ENCODE measurements at places on chromosomes 3 and 15.

DNA sequence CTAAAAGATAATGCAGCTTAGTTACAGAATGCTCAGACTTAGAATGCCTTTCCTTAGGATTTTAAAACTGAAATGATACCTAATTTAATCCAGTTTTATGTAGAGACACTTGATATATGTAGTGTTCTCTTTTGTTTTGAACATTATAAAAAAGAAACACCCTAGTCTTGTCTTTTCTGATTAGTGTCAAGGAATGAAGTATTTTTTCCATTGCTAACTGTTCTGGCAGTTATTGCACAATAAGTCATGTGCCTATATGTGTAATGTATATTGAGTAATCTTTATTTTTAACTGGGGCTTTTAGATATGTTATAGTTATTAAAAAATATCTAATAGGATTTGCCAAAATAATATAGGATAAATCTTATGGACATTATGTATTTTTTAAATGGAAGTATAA lies 4.5 kb downstream of the ARL8B start:
- DNase-seq = no peak

- DNase-seq = no peak
Measured at GRCh38 chr3:188212308-188212969, 58.5 kb downstream of the LPP start.

- DNase-seq = no peak
Measured at GRCh38 chr3:131712662-131713061, 209.9 kb upstream of the MRPL3 start.

- DNase-seq = no peak
Measured at GRCh38 chr3:23740517-23740965, 65.2 kb upstream of the UBE2E1 start.

GRCh38 chr3:94028093-94028837 lies at the start of gene STX19:
Gene STX19, minus strand, starts transcription at chr3:94028597. Its CDS starts 13,328 bp downstream, at chr3:94015269.
- no peak for DNase-seq

DNA sequence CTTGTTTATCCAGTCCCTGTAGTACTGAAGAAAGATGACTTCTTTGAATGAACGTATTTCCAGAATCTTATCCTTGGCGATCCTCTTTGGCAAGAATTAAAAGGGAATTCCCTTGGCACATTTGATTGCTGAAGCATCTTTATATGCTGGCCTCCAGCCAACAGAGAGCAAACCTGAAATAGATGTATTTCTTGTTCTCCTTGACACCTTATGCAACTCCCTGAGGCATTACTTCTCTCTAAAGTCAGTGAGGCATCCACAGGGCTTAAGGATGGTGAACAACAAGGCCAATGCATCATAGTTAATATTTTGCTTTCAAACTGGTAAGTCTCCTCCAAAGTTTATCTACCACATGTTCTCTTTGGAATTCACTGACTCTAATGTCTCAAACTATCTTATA lies 450.9 kb upstream of the THRB start:
- no peak for DNase-seq

DNA sequence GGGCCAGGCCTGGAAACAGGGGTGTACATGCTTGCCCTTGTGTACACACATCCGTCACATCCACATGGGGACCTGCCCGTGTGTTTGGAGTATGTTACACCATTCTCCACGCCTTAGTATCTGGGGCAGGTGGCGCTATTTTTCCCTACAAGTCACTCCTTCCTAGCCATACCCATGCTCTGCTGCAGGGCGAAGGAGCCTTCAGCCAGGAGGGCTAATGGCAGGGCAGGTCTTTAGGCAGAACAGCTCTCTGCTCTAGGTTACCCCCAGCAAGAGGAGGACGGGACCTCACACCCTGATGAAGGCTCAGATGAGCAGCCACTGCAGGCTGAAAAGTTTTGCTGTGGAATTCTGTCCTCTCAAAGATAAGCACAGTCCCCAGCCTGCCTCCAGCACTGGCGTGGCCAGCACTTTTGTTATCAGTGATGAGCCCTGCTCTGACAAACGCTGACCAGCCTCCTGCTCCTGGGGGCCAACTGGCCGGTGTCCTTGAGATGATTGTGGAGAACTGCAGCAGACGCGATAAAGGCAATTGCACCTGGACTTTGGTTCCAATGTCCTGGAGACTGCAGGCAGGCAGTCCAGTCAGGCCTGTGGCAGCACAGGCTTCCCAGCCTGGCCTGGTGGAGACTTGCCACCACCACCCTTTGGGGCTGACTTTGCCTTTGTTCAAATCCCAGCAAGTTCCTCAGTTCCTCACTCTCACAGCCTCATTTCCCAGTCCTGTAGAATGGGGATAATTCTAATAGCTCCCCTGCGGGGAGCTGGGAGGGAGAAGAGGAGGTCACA lies 19.8 kb upstream of the PIGZ start:
- DNase-seq = no peak

- DNase-seq = no peak
Measured at GRCh38 chr3:53182764-53183355, 21.9 kb downstream of the PRKCD start.

GRCh38 chr3:83729576-83729975 lies 1229.2 kb upstream of the CADM2 start:
- no peak for DNase-seq

- no peak for DNase-seq
Measured at GRCh38 chr3:144583871-144584270, 612.2 kb downstream of the DIPK2A start.

DNA sequence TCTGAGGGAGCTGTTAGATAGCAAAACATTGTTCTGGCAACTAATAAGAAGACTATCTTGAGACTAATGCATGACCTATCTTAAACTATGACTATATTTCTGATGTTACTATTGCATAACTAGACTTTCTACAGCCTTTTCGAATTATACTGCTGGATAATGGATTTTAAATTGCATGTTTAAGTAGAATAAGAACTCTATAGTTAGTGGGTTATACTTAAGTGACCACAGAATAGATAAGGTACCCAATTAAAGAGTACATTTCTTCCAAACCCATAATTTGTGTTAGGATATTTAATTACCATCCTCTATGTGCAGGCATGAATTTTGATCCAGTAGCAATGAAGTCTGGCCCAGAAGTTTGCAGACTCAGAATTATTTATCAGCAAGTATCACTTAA lies 44.6 kb upstream of the SPPL2A start:
- DNase-seq = no peak

DNA sequence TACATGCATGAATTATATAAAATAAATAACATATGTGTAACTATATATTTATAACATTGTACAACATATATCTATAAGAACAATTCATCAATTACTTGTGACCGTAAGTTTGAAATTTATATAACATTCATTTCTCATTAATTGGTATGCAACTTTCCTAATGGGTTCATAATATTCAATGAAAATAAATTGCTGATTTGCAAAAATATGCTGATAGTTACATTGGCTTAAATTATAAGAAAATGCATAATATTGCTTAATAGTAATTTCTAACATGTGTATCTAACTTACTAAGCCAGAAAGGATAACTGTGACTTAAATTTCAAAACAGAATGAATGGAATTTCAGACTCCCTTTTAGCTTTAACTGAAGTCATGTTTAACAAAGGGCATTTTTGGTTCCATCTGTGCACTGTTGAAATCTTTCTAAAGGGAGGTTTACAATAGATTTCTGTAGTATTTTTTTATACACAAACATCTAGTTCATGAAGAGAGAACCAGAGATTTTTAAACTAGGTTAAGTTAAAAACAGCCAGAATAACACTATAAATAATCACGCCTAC lies 310.9 kb downstream of the TBC1D5 start:
- no peak for DNase-seq

- peak; percentile 5 for DNase-seq
Measured at GRCh38 chr15:38514601-38515000, 50.0 kb downstream of the RASGRP1 start.

DNA sequence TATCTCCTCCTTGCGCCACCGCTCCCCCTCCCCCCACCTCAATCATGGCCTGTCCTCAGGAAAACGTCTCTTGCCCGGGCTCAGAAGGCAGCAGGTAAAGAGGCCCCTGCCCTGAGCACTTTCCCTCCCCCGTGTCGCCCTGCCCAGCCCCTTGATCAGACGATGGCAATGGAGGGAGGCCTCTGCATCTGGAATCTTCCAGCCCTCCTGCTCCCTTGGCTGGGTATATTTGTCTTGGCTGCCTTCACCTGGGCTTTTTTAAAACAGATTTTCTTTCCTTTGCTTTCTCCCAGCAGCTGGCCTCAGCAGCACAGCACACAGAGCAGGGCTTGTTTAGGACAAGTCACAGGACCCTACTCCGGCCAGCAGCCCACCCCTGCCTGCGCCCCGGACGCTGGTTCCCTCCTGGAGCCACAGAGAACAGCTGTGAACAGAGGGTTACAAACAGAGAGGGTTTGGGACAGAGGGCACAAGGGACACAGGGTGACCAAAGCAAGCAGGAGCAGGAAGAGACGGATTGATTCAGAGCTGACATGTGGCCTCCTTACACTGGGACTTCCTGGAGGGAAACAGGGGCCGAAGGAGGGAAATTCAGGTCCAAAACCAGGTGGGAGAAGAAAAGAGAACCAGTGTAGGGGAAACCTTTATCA lies 78.7 kb downstream of the ISG20 start:
- DNase-seq = no peak

- DNase-seq = no peak
Measured at GRCh38 chr3:33196538-33196937, 22.1 kb downstream of the SUSD5 start.

DNA sequence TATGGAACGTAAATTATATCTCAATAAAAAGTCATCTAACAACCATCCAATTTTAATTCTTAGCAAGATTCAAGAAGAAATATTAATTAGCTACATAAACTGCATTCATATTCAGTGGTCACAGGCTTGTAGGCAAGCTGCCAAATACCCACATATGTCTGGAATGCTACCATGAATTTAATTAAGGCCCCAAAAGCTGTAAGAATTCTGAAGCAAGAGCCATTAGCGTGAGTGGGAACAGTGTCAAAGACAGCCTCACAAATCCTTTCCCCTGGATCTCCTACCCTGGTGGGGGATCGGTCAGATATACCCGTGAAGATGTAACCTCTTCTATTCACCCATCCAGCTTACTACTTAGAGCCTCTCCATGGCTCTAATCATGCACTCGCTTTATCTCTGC lies 40.0 kb downstream of the ATG7 start:
- DNase-seq = no peak

- DNase-seq = no peak
Measured at GRCh38 chr3:78917536-78917935, 850.3 kb downstream of the ROBO1 start.
